ENCODE measurements at places on chromosomes 16 and 17. TPM values are rescaled to one million over a fixed set of nuclear protein-coding genes. Genes with fewer than 3 reads are reported as not detected.

The KRTAP2-1 gene
- not detected for total RNA-seq

The PLCG2 gene
- total RNA-seq, result 1.0 TPM

The GSPT1 gene
- 64.9 TPM for total RNA-seq

The TMEM98 gene
- total RNA-seq, result 7.4 TPM

The ZNF200 gene
- total RNA-seq, result 3.4 TPM

The AIPL1 gene
- not detected for total RNA-seq

The GAS7 gene
- total RNA-seq, result 8.7 TPM

All from MG63 (cell line).